Astrocyte of the hippocampus (primary cell): ENCODE measurements at places on chromosomes 2 and 18.

- DNase-seq, result peak; percentile 55
Observed at GRCh38 chr2:26848336-26849055, 564 bp downstream of the DPYSL5 start.

DNA sequence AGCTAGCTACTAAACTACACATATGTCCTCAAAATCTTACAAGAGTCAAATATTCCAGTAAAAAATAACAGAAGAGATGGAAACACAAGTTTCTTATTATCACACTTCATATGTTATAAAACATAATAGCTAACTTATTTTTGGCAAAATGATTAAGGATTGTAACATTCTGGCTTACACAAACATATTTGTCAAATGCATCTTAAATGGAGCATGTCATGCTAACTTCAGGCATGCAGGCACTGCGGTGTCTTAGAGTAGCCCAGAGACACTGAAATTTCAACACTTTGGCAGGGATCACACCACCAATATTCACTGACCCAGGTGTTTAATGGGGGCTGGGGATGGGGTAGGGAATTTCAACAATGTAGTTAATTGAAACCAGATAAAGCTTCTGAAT, 51.6 kb downstream of the LDAH start:
- DNase-seq, result no peak

DNA sequence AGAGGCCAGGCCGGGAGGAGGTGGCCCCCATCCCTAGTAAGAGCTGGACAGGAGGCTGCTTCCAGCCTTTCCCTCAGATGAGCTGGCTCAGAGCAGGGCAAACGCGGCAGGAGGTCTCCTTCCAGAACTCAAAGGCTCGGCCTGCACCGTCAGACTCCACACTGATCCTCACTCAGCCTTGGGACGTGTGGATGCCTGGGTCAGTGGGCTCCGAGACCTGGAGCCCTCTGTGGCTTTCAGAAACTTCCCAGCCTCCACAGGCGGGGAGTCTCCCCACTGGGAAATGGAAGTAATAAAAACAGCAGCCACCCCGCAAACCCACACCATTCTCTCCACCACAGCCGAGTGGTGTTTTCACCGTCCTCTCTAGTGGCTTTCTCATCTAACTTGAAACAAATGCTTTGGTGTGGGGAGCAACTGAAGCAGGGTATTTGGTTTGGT, 54.3 kb downstream of the INPP5D start:
- DNase-seq, result no peak

DNA sequence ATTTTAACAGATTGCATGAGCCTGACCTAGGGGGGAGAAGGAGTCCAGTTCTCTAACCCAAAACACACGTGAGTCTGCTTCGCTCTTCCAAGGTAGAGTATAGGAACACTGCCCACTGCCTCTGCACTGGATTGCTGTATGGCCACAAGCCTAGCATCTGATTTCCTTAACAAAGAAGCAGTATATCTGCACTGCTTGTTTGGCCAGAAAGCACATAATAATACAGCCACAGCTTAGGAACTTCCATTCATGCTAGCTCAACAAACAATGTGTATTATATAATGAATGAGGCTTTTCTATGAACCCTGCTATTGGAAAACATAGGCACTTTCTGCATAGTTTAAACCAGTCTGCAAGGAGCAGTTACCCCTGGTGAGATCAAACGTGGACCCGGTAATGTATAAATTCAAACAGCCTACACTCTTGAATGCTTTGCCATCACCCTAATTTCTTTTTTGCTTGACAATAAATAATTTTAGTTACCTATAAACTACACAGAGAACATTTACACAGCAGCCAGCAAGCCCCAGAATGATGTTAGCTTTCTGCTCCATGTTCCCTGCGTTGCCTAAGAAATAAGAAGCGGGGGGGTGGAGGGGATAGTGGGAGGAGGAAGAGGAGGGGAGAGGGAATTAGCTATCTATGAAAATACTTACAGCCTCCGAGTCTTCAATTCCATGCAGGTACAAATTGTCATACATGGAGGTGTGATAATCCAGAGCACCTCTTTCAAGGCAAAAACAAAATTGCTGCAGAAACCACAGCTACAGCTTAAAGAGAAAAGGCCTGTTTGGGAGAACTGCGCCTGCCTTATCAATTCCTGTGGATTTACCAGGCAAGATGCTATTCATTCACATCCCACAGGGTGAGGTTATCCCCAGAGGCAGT, 125.6 kb downstream of the CACNB4 start:
- DNase-seq, result peak; percentile 27

DNA sequence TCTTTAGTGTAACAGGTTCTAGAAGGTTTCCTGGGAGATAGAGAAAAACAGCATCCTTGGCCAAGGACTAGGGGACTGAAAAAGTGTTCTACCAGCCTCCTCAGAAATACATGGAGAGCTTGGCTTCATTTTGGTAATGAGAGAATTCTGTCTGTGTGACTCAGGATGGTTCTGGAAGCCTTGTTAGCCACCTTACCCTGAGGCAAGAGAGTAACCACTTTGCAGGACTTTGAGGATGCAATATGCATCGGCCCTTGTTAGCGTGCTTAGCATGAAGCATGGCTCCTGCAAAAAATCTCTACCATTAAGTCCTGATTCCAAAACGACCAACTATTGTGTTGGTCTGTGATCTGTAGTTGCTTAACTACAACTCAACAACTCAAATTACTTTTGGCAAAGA, 79.8 kb downstream of the C1QL2 start:
- DNase-seq, result no peak

GRCh38 chr2:18074476-18074875, 196.0 kb downstream of the KCNS3 start:
- peak; percentile 6 for DNase-seq

DNA sequence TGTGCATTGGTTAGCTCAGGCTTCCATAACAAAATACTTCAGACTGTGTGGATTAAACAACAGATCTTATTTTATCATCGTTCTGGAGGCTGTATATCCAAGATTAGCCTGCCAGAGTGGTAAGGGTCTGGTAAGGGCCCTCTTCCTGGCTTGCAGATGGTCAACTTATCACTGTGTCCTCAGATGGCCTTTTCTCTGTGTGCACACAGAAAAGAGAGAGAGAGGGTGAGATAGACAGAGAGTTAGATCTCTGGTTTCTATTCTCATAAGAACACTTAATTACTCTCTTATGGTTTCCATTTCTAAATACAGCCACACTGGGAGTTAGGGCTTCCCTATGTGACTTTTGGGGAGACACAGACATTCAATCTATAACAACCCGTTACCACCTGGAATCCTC, 1003.5 kb downstream of the TSN start:
- DNase-seq, result no peak

GRCh38 chr2:121943285-121943684, 187.8 kb downstream of the TSN start:
- DNase-seq, result no peak

DNA sequence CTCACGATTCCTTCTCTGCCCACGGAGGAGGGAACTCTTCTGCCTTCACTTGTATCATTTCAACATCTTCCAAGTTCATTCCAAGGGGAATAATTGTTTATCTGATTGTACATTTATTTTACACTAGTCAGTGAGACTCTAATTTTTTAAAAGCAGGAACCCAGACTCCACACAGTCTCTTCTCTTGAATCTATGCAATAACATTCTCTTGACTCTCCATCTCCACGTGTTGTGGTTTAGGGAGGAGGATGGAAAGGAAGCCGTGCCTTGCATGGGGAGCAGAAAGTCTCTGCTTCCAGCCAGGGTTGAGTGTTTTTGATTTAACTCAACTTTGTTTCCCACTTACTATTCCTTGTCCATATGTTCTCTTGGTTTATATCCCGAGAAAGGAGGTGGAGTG, 131.1 kb upstream of the RIOK3 start:
- no peak for DNase-seq

- no peak for DNase-seq
Observed at GRCh38 chr2:23788100-23788499, 138.8 kb downstream of the ATAD2B start.

GRCh38 chr2:54763636-54764291, 40.3 kb downstream of the EML6 start:
- no peak for DNase-seq

GRCh38 chr2:221833966-221834365, 261.9 kb upstream of the EPHA4 start:
- DNase-seq, result no peak

- peak; percentile 81 for DNase-seq
Observed at GRCh38 chr2:73987109-73987947, 2.6 kb downstream of the TET3 start.

DNA sequence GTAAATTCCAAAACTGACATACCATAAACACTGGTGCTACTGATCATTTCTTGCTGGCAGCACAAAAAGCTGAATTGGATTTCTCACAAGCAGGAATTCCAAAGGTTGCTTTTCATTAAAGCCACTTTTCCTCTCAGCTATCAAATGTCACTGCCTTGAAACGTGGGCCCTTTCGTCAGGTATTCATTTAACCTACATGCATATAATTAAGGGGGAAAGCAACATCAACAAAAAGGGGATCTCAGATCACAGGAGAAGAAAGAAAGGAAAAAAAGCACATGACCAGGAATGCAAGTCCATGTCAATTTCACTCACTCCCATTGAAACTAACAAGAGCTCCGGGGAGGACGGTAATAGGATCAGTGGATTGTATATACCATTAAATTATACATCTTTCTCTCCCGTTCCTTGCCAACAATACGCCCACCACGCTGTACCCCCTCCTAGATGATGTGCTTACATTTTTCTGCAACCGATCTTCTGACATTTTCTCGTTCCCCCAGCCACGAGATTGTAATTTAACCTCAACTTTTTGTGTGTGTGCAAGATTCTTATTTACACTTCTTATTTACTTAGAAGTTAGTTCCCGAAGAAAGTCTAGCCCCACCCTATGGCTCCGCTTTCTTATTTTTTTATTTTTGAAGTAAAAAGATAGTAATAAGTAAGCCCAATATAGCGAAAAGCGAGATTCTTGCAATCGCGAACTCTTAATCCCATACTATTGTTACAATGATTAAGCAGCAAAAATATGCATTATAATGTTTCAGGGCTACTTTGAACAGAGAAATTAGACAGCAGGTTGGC, 725 bp downstream of the FIGN start:
- DNase-seq, result peak; percentile 52

DNA sequence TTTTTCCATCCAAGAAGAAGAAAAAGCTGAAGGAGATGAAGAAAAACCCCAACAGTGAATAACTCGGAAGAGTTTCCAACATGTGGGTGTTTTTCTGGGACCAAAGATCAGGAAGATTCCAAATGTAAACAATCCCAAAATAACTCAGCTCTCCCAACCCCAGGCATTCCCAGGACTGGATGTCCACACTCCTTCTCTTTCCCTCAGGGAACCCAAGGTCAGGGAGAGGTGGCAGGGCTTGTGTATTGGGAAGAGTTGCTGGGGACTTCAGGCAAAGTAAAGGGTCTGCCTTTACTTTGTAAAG, 268.0 kb downstream of the DYSF start:
- no peak for DNase-seq

DNA sequence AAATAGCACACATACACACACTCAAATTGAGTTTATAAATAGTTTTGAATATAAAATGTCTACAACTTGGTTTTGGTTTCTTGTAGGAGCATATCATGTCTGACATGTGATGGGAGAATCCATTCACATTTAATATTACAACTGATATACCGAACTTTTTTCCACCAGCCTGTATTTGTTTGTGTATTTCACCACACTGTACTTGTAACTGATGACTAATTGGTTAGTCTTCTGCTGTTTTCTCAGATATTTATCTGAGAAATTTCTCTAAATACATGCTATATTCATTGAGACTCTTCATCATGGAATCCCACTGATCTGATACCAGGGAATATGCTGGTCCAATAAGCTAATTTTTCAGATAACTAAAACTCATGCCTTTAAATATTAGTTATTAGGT, 56.3 kb upstream of the UBXN4 start:
- no peak for DNase-seq

DNA sequence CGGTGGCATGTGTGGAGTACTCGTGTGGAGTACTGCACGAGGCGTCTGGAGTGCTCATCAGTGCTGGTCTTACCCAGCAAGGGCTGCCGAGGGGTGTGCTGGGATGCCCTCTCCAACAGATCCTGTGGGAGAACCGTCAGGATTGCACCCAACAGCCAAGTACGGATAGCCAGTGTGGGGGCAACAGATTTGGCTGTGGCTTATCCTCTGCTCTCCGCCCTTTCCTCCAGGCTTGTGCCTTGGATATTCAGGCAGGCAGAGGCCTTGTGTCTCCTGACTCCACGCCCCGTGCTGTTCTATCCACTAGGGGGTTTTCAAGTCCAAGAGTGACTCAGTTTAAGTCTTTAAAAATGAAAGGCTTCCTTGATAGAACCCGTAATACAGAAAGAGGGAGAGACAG, 321.0 kb upstream of the HS6ST1 start:
- no peak for DNase-seq

GRCh38 chr2:184178229-184178628, 420.1 kb upstream of the ZNF804A start:
- DNase-seq, result no peak

DNA sequence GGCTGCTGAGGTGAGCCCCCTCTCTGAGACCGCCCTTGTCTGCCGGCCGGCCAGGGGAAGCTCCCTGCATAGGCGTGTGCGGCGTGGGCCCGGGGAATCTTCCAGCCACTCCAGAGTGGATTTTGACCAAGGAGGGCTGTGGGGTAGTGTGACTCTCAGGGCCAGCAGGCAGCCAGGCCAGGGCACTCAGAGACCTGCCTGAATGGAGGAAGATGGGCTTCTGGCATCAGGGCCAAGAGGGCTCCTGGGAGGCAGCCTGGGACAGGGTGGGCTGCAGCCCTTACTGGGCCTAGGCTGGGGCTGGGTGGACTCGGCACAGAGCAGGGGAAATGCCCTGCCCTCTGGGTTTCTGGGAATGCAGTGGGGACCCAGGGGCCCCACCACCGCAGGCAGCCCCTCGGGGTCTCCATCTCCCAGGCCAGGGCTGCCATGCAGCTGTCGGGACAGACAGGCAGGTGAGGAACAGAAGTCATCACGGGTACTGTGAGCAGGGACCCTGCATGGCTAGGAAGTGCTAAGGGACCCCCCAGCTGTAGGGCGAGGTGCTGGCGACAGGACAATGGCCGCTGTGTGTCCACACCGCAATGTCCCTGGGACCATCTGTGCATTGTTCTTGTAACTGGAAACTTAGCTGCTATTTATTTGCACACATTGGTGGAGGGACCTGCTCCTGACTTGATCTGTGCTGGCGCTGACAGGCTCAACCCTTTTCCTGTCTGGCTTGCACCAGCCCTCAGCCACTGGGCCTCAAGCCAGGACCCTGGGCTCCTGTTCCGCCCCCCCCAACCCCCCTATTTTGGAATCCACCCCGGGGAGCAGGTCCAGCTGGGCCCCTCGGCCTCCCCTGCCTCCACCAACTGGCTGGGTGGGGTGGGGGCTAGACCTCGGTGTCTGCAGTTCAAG, 4.1 kb downstream of the PDCD1 start:
- DNase-seq, result no peak
